ENCODE measurements at places on chromosomes 4 and X.

DNA sequence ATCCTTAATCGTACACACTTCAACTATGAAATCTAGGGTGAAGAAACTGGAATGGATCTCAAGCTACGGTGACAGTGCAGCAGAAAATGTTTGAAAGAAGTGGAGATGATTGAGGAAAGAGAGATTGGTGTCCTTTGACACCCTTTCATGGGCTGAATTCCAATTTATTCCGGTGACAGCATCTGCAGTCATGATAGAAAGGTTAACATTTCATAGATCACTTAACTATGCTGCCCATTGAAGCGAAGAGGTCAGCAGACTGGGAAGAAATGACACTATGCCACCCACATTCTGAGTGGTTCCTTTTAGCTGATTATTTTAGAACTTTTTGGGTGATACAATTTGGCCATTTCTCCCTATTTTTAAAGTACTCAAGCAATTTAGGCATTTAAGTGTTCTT is 82.3 kb downstream of the DNAAF6 start:
- no peak for DNase-seq

- no peak for DNase-seq
Measured at GRCh38 chr4:150098214-150098613, 20.0 kb downstream of the DCLK2 start.

DNA sequence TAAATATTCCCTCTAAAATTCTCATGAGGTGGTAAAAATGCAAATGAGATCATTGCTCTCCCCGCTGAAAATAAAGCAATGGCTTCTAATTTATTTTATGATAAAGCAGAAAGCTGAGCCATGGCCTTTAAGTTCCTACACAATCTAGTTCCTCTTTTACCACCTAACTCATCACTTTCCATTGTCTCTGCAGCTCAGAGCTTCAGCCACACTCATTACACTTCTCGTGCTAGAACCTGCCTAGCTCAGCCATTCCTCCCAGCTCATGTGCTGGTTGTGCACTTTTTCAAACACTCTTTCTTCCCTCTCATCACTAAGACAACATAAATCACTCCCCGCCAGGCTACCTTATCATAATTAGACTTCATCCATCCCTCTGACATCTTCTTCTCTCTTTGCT is 1112.1 kb upstream of the PRKX start:
- no peak for DNase-seq

GRCh38 chrX:19677121-19677520 is 161.8 kb upstream of the MAP3K15 start:
- no peak for DNase-seq

- DNase-seq, result no peak
Measured at GRCh38 chr4:17915439-17915838, 104.7 kb downstream of the NCAPG start.

GRCh38 chrX:114906984-114907510 is 110.4 kb downstream of the IL13RA2 start:
- no peak for DNase-seq

- DNase-seq, result no peak
Measured at GRCh38 chr4:102637391-102637790, 123.4 kb downstream of the MANBA start.

GRCh38 chrX:35040871-35041270 is 98.3 kb downstream of the FAM47B start:
- DNase-seq, result no peak

DNA sequence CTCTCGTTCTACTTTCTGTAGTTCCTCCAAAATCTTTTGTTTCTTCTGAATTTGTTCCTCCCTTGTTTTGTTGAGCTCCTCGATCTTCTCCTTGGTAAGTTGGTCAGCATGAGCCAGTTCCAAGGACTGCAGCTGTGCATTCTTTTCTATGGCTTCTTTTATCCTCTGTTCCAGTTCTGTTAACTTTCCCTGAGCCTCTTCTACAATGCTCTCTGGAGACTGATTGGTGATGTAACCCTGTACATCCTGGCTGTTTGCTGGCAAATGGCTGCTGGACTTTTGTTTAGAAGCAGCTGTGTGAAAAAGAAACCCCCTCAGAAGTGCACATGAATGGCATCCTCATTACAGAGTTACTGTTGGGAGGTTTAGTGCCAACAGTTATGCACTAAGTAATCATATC is 70.5 kb upstream of the COX18 start:
- DNase-seq, result no peak

GRCh38 chrX:33190016-33190415 is 21.3 kb downstream of the DMD start:
- no peak for DNase-seq

DNA sequence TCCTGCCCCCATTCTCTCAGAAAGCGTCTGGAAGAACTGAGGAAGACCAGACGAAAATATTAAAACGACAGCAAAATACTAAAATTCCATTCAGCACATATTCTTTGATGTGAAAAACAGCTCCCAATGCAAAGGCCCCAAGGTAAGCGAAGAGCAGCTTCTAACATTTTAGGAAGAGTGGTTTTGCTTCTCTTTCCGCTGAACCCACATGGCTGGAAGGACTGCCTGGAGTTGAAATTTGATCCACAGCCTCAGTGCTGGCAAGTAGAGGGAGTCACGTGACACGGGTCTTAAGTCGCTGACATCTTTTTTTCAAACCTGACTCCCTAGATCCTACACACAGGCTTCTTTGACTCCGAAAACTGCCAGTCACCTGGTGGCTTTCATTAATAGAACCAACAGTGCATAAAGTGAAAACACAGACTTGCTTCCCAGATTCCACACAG is at the start of gene FAM13A:
Gene FAM13A, minus strand, starts transcription at position 233 of the 446 bp plus-strand sequence. Its CDS starts 221 bp downstream, at position 12.
- no peak for DNase-seq

GRCh38 chr4:86730310-86730709 is 118.9 kb downstream of the SLC10A6 start:
- no peak for DNase-seq

GRCh38 chr4:610411-611261 is 14.7 kb upstream of the PDE6B start:
- no peak for DNase-seq

- no peak for DNase-seq
Measured at GRCh38 chrX:153441981-153442380, 3.9 kb downstream of the TREX2 start.

DNA sequence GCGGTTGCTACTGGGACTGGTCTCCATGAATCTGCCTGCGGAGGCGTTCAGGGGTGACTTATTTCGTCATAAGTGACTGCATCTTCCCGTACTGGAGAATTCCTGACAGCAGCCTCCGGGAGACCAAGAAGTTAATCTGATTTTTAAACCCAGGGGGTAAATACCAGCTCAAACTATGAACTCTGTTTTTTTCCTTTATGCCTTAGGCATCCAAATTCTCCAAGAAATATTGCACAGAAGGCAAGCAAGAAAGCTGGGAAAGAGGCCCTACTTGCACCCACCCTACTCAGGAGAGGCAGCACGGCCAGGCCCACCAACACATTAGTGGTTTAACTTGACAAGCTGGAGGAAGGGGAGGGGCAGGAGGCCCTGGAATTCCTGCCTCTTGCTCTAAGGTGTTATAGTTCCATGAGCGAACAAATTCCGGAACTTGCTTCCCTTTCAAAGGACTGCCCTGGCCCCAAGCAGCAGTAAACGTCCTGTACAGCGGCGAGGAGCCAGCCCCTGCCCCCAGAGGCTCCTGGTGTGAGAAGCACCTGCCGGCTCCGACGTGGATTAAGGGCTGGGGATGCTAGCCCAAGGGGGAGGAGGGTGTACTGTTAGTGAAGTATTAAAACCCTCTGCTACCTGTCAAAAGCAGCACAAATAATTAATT is 177.2 kb downstream of the AFAP1 start:
- DNase-seq, result no peak

GRCh38 chr4:53721263-53721662 is 130.0 kb upstream of the LNX1 start:
- no peak for DNase-seq

- no peak for DNase-seq
Measured at GRCh38 chr4:122146652-122147051, 5.5 kb upstream of the BLTP1 start.

- no peak for DNase-seq
Measured at GRCh38 chr4:5018603-5019002, 655 bp downstream of the CYTL1 start.

GRCh38 chrX:1853916-1854315 is 239.1 kb downstream of the ASMT start:
- no peak for DNase-seq

DNA sequence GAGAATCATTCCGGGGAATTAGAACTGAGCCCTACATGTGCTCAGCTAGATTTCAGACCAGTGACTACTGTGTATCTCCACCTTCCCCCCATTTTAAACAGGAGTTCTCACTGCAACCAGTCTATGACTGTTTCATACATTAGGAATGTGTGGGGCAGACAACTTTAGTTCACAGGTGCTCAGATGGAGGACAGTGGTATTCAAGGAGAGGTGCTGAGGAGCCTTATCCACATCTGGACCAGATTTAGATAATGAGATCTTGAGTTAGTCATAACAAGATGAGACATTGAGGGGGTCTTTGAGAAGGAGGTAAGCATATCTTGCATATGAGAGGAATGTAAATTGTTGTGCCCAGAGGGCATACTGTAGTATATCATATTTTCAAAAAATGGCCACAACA is 32.8 kb upstream of the RELL1 start:
- no peak for DNase-seq

All from cortex of kidney (tissue), 1 donor.